ENCODE measurements at places on chromosomes 5 and 9. TPM values are rescaled to one million over a fixed set of nuclear protein-coding genes. Genes with fewer than 3 reads are reported as not detected.

The GARIN3 gene
- total RNA-seq, result not detected

The PCDHB10 gene
- total RNA-seq, result 11.5 TPM

The WNT8A gene
- total RNA-seq, result 0.32 TPM

The IFNA10 gene
- total RNA-seq, result not detected

The MSX2 gene
- 0.25 TPM for total RNA-seq

The RNF208 gene
- 96.7 TPM for total RNA-seq
